ENCODE measurements at places on chromosomes 5 and 9.

- DNase-seq: peak; percentile 51
These were observed at the start of gene PCDHGB3 for GRCh38 chr5:141369994-141370848. Gene PCDHGB3 (plus strand): TSS chr5:141370242. CDS start chr5:141370395, 153 bp downstream.

DNA sequence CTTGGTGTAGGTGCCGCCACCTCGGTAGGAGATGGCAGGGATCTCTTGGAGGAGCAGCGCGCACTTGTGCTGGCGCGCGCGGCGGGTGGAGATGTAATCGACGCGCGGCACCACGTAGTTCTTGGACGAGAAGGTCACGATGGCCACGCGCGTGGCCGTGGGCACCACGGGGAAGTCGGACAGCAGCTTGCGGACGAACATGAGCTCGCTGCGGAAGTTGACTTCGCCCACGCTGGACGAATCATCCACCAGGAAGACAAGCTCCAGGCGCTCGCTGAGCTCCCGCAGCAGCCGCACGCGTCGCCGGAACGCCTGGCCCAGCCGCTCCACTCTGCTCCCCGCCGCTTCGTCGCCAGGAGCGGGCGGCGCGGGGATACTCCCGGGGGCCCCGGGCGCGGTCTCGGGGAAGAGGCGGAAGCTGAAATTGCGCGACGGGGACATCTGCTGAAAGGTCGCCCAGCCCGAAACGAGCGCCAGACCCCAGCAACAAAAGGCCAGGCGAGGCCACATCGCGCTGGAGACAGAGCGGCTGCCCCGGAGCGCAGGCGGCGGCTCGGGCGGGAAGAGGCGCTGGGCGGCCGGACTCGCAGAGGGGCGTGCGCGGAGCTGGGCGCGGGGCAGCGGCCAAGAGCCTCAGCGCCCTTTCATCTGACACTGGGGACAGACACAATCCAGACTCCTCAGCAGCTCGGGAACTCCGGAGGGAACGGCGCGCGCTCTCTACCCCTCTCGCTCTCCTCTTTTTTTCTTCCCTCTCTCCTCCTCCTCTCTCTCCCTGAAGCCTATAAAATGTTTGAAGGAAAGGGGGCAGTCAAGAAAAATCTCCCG, at the start of gene SVEP1:
Gene SVEP1 (minus strand): TSS at position 708 of the 828 bp plus-strand sequence. CDS start 198 bp downstream, at position 510.
- peak; percentile 92 for DNase-seq

DNA sequence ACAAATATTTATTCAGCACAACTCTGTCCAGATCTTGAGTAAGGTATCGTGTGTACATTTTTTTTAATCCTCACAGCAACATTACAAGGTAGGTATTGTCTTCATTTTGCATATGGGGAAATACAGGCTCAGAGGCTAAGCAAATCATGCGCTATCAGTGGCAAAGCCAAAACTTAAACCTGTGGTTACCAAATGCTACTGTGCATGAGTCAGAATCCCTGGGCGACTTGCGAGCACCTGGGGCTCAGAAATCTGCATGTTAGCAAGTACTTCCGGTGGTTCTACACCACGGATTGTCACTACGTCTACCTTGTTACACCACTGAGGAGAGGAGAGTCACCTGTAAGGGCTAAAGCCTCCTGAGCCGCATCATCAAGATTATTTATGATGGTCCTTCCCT, 21.3 kb downstream of the C5orf58 start:
- DNase-seq: no peak

DNA sequence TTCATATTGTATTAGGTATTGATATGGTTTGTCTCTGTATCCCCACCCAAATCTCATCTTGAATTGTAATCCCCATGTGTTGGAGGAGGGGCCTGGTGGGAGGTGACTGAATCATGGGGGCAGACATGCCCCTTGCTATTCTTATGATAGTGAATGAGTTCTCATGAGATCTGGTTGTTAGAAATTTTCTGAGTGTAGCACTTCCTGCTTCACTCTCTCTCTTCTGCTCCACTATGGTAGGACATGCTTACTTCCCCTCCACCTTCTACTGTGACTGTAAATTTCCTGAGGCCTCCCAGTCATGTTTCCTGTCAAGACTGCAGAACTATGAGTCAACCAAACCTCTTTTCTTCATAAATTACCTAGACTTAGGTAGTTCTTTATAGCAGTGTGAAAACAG, 187.4 kb upstream of the SLC24A2 start:
- DNase-seq: no peak

GRCh38 chr5:962386-962785, 46.2 kb upstream of the NKD2 start:
- DNase-seq: no peak

DNA sequence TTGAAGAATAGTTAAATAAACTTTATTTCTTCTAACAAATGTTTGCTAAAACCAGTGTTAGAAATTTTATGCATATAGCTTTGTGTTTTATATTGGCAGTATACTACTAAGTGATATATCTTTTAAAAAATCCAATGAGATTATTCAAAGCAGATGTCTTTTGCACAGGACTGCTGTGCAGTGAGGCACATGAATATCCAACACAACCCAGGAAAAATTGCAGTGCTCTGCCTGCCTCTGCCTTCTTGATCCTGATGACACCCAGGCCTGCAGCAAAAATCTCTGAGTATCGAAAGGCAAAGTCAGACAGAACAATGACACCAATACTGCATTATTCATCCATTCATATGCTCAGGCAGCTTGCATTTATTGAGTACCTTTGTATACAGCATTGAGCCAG, 1076.5 kb upstream of the ARRDC3 start:
- DNase-seq: no peak

DNA sequence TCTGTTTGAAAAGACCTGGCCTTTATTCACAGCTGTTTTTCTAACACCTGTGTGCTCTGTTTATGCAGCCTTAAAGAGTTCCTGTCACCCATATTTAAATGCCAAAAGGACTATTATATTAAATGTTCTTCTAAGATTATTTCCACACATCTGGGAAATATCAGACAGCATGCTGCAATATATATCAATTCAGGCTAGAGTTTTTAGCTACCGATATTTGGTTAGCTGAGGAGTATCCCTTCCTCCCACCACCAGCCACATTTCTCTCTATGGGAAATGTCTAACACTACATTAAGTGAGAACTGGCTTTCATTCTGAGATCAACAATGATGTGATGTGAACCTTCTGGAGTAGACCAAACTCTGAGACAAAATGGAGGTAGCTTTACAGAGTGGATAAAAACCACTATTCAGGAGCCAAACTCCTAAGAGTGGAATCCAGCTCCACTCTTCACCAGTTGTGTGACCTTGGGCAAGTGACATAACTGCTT, 509.2 kb downstream of the ZNF608 start:
- DNase-seq: no peak

All from suppressor macrophage treated with lipopolysaccharide for 1 hour (primary cell).